Upper lobe of left lung (tissue), 6 donors: ENCODE measurements at places on chromosomes 7 and 10. TPM values are rescaled to one million over a fixed set of nuclear protein-coding genes. Genes with fewer than 3 reads are reported as not detected.

DNA sequence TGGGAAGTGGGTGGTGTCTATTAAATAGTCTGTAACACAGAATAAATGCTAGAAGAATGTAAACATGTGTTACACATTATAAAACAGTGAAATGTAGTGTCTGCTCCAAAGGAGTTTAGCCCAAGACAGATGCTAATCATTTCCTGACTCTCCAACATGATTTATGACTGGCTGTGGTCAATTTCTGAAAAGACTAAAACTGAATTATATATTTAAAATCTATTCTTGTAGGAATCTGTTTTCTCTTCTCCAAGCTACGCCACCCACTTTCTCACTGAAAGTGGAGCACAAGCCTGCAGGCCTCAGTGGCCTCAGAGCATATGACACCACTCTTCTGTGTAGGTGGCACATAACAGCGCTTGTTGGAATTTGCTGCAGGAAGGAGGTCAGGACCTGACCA is 44.4 kb downstream of the CTTNBP2 start:
- no peak for DNase-seq

DNA sequence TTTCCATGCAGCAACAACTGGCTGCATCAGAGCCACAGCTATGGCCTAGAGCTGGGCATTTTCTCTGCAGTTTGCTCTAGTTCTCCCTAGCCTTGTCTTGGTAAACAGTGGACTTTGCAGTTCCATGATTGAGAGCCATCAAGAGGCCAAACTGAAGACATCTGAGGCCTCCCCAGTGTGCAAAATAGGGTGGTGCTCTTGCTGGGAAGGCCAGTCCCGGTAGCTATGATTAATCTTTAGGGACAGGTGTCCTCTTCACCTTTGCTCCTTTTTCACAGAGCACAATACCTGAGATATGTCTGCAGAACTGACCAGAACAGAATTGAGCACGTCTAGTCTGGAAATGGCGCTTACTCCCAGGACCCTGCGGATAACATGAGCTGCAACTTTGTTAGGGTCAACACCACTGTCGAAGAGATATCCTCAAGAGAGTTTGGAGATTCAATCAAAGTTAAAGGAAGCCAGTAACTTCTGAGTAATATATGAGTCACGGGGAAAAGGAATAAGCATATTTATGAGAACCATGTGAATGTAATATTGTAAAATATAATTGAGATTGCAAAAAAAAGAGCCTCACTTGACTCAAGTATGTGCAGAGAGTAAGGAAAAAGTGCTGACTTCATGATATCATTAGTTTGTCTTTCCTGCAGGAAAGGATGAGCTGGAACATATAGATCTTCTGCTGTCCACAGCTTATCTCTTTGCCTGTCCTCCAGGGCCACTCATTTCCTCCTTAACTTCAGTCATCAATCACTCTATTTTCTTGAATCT is 76.7 kb downstream of the ANK3 start:
- no peak for DNase-seq

- DNase-seq: no peak
Observed at GRCh38 chr7:157008206-157009169, 2.0 kb downstream of the MNX1 start.

DNA sequence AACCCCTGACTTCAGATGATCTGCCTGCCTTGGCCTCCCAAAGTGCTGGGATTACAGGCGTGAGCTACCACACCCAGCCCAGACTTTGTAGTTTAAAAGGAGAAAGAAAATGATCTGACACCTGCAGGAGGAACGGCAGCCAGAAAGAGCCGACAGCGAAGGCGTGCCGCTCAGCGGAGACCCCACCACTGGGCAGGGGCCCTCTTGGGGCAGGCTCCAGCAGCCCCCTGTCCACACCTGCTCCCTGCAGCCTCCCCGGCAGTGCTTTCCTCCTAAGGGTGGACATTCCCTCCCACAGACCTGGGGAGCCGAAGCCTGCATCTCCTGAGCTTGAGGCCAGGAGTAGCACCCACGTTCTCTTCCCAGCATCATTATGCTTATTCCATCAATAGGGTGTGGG is 19.2 kb upstream of the CNPY1 start:
- DNase-seq: peak; percentile 56

DNA sequence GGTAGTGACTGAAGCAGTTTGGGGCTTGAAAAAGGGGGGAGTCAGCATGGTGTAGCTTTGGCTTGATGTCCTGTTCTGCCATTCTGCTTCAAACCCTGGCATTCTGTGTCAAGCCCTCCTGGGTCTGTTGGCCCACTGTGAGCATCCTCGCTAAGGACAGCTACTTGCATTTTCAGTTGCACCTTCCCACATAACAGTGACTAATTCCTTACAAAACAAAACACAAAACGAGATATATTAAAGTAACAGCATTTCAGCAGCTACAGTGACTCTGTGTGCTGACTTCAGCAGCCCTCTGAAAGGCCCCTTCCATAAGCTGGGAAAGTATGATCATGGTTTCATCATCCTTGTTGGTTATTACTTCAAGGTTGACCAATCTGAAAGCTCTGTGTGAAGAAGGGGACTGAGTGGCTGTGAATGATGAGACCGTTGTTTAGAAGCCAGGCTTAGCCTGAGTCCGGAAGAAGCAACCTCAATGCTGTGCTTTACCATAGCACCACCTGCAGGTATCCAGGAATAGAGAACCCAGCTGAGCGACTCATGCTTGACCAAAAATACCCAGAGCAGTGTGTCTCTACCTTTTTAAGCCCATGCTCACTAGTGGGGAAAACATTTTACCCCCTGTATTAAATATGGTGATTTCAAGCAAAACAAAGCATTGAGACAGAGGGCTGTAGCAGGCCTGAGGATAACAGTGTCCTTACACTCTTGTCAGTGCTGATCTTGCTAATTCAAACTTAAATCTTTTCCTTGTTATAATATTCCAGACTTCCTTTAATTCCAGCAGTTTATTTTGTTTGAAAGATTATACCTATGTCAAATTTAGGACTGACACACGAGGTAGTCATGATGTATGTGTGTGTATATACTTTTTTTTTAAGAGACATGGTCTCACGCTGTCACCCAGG is 42.6 kb upstream of the CC2D2B start:
- peak; percentile 22 for DNase-seq

- DNase-seq: no peak
Observed at GRCh38 chr10:1361411-1362105, 305.4 kb downstream of the WDR37 start.

Gene XPNPEP1
- 120 TPM for total RNA-seq

DNA sequence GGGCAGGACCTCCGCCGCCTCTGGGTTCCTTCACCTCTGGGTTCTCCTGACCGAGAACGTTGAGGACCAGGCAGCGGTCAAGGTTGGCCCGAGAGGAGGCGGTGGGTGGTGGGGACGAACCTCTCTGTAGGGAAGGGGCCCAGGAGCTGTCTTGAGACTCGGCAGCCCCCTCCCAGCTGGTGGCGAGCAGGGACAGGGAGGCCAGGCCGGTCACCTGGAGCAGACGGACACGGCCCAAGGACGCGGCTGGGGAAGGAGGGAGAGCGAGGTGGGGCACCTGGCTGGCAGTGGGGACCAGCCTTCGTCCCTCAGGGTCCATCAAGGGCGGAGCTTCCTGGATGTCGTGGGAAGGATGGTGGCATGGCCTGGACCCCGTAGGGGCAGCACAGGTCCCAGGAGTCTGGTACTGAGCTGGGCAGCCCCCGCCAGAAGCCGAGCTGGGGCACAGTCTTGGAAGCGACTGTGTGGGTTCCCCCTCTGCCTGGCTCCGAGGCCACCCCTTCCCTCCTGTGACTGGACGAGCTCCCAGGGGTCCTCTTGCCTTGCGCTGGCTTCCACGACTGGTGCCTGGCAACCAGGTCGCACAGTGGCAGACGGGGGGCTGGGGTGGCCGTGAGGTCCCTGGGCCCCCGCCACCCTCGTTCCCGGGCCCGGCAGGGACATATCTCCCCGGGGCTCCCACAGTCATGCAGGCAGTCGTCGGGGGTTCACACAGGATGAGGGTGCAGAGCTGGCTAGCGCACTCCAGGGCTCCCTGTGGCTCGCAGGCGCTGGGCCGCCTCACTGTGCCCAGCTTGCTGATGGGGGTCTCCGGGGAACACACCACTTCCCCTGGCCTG is 89.9 kb downstream of the DNAJB6 start:
- no peak for DNase-seq
